Stimulated activated CD4-positive, alpha-beta T cell treated with anti-CD3 and anti-CD28 coated beads, Interleukin-15, amount 100 ng/mL, for 1 hour (primary cell): ENCODE measurements at places on chromosomes 6 and 20.

GRCh38 chr6:85453490-85453889, 3.6 kb downstream of the NT5E start:
- no peak for DNase-seq

DNA sequence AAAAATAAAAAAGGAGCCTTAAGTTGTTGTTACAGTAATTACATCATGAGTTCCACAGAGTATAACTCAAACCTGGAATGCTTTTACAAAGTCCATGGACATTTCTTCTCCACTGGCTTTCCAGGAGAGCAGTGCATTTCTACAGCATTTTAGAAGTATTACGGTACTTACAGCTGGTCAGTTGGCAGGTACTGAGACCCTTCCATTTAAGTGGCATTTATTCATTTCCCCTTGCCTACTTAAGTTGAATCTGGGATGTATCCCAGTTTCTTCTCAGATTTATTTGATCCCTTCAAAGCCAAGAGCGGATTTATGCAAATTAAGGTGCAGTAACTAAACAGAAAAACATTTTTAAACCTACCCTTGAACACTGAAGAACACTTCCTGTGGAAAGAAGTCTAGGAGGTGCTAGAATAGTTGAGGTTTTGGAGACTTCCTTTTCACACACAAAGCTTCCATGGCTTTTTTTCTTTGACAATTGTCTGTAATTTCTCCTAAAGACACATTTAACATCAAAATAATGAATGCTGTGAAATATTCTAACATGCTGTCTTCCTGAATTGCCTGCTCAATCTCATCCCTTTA, 3.4 kb downstream of the PRDM13 start:
- no peak for DNase-seq

GRCh38 chr6:32149932-32150870, 1.5 kb downstream of the PRRT1 start:
- DNase-seq: no peak

GRCh38 chr6:158402184-158402583, 89.9 kb downstream of the TULP4 start:
- no peak for DNase-seq

DNA sequence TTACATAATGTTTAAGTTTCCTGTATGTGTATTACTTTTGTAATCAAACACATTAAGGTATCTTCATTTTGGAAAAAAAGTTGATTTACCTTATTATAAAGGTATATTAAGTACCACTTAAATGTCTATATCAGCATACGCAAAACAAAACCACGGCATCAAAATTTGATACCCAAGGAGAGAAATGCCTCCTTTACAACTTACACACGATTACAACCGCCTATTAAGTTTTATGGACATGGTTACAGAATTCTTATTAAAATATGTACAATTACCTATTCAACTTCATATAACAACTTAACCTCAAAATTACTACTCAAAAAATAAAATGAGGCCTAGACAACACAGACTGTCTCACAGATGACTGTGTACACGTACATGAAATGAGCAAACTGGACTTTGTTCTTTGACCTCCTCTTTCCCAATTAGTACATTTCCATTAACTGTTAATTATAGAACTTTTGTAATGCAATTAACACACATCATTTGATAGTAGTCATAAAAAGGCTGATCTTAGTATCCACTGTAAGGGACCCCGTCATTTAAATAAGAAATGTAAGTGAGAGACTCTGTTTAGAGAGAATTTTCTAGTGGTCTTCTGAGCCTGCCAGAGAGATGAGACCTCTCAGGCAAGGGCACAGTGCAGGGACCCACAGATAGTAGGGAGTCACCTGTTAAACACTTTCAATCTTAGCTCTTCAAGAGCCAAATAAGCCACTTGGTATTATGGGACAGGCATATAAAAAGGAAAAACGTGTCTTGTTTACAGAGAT, 2.5 kb downstream of the DIDO1 start:
- no peak for DNase-seq

DNA sequence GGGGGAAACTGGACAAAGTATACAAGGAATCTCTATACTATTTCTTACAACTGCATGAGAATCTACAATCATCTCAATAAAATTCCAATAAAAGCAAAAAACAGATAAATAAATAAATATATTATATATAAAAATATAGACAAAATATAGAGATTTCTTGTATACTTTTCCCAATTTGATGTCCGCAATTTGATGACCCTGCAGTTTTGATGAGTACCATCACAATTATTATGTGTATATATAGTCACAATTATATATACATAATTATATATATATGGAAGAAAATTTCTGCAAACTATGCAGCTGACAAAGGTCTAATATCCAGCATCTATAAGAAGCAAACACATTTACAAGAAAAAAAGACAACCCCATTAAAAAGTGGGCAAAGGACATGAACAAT, 169.2 kb upstream of the ATXN1 start:
- no peak for DNase-seq

GRCh38 chr6:167678102-167679101, 148.3 kb upstream of the AFDN start:
- no peak for DNase-seq

DNA sequence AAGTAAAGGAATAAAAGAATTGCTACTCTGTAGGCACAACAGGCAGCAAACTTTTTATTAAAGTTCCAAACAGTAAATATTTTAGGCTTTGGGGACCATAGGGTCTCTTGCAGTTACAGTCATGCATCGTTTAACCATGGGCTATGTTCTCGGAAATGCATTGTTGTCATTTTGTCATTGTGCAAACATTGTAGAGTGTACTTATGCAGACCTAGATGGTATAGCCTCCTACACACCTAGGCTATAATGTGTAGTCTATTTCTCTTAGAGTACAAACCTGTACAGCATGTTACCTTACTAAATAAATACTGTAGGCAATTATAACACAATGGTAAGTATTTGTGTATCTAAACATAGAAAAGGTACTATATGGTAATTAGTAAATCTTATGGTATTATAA, 54.7 kb downstream of the CDS2 start:
- no peak for DNase-seq
